HTR-8/SVneo (cell line): ENCODE measurements at places on chromosomes 3 and 15.
A peak's percentile ranks its signal among the peaks of the same experiment; 100 is the strongest.

DNA sequence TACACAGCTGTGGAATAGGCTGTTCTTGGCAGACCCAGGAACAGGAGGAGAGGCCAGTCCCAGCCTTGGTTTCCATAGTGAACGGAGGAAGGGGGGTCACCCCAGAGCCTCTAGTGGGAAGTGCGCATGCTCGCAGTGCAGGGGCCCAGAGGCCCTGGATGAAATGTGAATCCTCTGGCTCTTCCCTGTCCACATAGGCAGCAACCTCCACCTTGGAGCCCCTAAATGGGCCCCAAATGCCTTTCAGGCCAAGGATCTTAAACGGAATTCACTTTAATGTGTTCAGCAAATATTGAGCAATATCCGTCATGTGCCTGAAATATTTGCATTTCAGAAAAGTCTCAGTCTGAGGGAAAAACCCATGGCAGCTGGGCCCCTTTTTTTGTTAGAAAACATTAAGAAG is 3.3 kb upstream of the NDN start:
- DNase-seq = no peak

DNA sequence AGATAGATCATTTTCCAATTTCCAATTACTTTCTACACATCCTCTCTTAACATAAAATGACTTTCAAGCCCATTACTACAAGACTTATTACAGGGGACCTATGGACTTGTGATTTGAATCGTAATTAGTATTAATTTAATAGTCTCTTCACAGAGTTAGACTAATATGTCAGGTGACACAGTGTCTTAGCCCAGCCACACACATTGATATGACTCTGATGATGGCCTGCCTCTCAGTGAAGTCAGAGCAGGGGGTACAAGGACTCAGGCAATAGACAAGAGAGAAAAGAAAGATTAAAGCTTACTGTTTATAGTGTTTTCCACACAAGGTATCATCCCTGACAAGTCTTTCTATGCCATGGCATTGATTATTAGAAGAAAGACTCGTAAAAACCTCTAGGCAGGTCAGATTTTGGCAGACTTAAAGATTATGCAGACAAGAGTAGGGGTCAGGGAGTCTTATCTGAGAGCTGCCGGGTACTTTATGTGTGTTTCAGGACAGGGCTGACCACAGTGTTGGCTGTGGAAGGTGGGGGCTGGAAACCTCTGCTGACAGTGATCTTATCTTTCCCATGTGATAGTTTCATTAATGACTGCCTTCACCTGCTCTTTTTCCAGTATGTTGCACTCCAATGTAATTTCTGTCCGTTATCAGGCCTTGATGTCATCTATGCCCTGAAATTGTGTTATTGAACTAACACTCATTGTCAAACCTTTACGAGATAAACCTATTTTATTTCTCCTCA is 50.1 kb downstream of the B3GALNT1 start:
- no peak for DNase-seq

DNA sequence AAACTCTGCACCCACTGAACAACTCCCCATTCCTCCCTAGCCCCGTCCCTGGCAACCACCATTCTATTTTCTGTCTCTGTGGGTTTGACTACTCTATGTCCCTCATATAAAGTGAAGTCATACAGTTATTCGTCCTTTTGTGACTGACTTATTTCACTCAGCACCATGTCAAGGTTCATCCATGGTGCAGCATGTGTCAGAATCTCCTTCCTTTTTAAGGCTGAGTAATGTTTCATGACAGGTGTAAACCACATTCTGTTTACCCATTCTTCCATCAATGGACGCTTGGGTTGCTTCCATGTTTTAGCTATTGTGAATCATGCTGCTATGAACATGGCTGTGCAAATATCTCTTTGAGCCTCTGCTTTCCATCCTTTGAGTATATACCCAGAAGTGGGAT is 192.3 kb upstream of the NSMCE3 start:
- no peak for DNase-seq

DNA sequence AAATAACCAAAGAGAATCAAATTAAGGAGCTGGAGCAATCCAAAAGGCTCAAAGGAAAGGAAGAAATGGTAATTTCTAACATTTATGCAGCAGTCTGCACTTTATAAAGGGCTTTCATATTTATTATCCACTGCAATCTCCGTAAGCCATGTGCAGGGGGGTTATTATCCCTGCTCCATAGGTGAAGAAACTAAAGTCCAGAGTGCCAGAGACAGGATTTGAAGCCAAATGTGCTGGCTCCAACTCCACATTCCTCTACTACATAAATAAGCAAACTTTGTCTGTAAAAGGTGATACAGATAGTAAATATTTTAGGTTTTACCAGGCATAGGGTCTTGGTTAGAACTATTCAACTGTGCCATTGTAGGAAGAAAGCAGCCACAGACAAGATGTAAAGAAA is 221.4 kb downstream of the MINAR1 start:
- DNase-seq = no peak

DNA sequence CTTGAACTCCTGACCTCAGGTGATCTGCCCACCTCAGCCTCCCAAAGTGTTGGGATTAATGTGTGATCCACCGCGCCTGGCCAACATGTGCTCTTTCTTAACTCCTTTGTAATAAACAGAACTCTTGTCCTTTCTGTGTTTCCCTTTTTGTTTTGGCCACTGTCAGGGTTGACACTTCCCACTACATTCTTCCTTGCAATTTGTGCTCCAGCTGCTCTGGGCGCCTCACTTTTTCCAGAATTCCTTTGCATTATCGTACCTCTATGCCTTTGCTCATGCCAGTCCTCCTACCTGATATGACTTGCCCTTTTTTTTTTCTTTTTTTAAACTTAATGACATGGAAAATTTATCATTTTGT is 38.8 kb upstream of the SMAD3 start:
- no peak for DNase-seq

DNA sequence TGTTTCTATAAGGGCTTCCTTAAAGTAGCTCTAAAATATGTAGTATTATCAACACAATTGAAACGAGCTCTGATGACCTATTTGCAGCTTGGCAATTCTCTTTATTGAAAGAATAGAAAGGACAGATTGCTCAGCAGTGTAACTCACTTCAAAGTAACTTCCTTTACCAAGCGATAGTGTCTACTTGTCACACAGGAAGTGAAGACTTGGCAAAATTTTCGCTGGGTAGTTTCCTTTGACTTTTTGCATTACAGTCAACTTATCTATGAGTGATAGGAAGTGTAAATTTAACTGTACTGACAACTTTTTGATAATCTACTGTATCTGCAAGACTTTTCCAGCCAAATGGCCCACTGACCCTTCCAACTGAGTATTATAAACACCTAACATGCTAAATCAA is 22.8 kb downstream of the SLC9A9 start:
- DNase-seq = no peak

DNA sequence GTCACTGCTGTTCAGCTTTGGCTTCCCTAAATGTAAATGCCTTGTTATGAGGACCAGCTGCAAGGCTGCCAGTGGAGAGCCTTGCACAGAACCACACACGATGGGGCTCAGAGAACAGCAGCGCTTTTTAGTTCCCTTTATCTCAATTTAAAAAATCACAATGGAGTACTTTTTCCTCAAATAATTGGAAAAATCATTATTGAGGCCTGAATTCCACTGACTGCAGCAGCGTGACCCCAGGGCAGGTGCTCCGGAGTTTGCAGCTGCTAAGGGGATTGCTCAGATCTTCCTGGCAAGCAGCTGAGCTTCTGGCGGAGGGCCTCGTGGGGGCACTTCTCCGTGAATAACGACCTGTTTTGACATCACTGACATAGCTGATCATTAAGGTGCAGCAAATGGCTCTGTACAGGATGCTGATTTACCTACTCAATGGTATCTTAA is 245.6 kb upstream of the TRIM42 start:
- no peak for DNase-seq

GRCh38 chr3:190366133-190366532 is 21.8 kb upstream of the CLDN16 start:
- peak; percentile 22 for DNase-seq

- no peak for DNase-seq
These were observed 73.1 kb downstream of the ABTB1 start for GRCh38 chr3:127745656-127746399.
